ENCODE measurements at places on chromosomes 3 and 15.

- no peak for DNase-seq
These were observed 280.3 kb upstream of the THBS1 start for GRCh38 chr15:39300451-39301153.

GRCh38 chr3:143247073-143247472 lies 127.5 kb downstream of the CHST2 start:
- no peak for DNase-seq

- no peak for DNase-seq
These were observed 524.2 kb downstream of the NLGN1 start for GRCh38 chr3:173921732-173922131.

- DNase-seq: no peak
These were observed 150.3 kb downstream of the PDE8A start for GRCh38 chr15:85131915-85132314.

- DNase-seq: no peak
These were observed 100.1 kb downstream of the IGF2BP2 start for GRCh38 chr3:185724761-185725160.

DNA sequence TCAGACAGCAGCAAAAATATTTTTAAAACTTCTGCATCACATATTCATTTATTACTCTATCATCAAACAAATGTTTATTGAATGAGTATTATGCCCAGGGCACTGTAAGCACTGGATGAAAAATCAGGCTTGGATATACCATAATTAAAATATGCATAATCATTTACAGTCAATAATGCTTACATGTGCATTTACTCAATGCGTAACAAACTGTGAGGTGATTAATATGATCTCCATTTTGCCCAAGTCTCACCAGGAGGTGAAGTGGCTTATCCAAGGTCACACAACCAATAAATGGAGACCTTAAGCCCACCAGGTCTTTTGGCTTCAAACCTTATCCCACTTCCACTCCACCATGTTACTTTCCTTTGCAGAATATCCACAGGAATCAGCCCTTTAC lies 117.3 kb upstream of the SLC24A5 start:
- DNase-seq: no peak

DNA sequence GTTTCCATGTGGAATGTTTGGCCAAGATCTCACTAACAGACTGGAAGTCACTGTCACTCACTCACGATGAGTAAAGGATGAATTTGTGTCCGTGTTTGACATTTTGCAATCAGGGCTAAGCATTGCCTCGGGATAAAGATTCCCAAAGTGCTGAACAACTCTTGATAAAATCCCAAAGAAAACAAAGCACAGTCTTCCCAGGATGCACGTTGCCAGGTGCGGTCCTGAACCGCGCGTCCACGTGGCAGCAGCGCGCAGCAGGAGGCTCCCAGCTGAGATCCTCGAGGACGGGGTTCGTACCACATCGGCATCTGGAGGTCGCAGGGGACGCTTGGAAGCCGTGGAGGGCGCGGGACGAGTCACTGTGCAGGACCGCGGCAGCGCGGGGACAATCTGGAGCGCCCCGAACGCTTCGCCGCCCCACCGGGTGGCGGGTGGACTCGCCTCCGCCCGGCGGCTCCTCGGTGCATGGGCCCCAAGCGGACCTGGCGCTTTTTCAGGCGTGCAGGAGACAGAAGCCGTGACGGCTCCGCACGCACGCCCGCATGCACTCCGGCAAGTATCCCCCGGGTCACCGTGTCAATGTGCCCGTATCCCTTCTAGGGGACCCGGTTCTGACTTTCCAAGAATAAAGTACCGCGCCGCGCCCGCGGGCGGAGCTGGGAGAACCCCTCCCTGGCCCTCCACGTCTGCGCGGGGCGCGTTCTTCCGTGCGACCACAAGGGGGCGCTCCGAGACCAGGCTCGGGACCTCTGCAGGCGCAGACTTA lies 17.7 kb downstream of the CPN2 start:
- DNase-seq: peak; percentile 85

DNA sequence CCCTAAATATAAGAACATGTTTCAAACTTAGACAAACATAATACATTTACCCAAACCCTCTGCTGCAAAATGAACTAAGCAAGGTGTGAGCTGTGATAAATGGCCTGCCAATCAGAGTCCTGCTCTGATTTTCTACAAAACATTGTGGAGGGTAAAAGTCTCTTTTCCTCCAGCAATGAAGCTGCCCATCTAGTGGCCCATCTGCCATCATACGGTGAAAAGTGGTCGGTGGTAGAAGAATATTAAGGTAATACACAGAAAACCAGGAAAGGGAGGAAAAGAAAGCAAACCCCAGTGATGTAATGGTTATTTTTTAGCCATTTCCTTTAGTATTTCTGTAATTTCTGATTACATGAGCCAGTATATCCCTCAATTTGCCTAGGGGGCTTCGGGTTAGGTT lies 838.1 kb downstream of the TBL1XR1 start:
- DNase-seq: no peak

DNA sequence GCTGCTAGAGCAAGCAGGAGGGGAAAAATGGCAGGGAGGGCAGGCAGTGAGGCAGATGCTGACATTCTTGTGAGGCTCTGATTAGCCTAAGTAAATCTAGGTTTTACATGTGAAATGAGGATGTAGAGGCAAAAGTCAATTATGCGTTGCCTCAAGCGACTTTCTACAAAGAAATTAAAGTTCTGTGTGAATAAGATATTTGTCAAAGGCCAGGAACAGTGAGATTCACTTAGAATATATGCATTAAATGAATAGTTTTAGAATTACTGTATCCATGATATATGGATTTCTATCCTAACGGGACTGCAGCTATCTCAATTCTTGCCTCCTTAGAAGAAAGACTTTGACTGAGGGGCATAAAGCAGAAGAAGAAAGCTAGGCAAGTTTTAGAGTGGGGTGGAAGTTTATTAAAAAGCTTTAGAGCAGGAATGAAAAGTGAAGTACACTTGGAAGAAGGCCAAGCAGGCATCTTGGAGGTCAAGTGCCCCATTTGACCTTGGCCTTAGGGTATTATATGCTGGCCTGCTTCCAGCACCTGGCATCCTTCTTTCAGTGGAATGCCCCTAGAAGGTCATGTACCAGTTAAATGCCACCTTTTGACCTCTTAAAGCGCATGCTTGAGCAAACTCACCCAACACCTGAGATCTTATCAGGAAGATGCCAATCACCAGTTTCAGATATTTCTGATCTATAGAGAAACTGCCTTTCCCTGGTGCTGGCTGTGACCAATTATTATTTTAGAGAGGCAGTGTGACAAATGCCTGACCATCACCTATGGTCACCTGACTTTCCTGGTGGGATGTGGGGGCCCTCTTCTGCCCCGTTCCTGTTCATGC lies 38.2 kb downstream of the OSTN start:
- no peak for DNase-seq

GRCh38 chr3:44886561-44886960 lies 12.2 kb downstream of the TGM4 start:
- no peak for DNase-seq

- DNase-seq: no peak
These were observed 104.1 kb downstream of the STT3B start for GRCh38 chr3:31636694-31637442.

- no peak for DNase-seq
These were observed 761 bp upstream of the GRIP2 start for GRCh38 chr3:14540821-14541385.

- DNase-seq: no peak
These were observed 174.7 kb downstream of the IGF1R start for GRCh38 chr15:98823012-98823458.

DNA sequence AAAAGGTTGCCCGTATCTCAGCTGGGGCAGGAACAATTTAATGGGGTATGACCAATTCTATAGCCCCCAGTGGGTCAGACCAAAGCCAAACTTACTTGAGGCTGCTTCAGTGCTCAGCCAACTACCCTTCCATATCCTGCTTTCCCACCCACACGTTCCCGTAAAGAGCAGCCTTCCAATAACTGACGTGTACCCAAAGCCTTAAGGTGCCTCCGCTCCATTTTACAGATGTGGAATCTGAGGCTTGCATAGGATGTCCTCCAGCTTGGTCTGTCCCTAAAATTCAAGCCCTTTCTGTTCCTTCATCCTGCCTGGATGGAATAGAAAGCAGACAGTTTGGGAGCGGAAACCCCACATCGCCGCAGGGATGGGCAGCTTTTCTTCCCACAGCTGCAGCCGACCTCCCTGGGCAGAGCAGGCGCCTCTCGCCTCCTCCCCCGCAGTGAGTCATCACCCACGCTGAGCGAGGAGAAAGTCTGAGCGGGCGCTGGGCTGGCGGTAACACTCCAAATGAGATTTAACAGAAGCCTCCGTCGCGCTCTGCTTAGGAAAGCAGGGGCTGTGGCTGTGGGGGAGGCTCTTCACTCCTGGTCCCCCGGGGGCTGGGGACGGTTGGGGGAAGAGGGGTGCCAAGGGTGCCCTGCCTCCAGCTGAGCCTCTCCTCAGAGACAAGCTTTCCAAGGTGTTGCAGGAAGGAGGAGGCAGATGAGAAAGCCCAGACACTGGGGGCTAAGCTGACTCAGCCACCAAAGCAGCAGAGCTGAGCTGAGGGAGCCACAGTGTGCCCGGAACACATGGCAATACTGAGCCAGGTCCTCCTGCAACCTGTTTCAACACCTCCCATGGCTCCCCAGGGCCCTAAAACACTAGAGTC lies 57.8 kb upstream of the HRH1 start:
- peak; percentile 34 for DNase-seq

DNA sequence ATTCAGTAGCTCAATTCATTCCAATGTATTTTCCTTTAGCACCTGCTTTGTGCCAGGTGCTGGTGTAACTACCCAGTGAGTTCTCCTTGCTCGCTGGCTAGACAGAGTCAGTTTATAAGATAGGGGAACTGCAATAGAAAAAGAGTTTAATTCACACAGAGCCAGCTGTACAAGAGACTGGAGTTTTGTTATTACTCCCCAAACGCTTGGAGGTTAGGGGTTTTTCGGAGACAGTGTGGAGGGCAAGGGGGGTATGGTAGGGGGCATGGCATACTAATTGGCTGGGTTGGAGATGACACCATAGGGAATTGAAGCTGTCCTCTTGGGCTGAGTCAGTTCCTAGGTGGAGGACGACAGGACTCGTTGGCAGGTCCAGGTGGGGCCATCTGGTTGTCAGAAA lies 5.4 kb upstream of the CFAP91 start:
- DNase-seq: no peak

- no peak for DNase-seq
These were observed 184.0 kb downstream of the IGSF11 start for GRCh38 chr3:118850687-118851086.

DNA sequence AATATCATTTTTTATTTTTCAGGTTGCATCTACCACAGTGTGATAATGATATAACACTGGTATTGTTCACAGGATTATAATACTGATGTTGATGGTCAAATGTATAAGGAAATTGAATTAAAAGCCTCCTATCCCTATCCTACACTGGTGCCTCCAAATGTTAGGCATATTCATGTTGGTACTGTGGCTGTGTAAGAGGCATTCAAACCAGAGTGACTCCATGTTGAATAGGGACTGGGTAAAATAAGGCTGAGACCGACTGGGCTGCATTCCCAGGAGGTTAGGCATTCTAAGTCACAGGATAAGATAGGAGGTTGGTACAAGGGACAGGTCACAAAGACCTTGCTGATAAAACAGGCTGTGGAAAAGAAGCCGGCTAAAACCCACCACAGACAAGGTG lies 68.9 kb upstream of the RNU6-1 start:
- DNase-seq: no peak

DNA sequence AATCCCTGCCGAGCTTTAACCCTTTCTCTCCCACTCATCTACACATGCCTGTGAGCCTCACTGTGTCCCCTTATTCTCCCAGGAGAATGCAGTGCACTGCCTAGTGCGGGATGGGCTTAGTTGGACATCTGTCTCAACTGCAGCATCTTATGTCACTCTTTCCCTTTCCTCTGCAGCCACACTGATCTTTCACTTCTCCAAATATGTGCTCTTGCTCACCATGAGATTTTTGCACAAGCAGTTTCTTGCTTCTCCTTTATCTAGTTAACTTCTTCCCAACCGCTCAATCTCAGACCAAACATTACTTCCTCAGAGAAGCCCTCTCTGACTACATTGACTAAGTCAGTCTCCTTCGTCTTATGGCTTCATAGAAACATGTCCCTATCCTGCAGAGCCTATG lies 292.3 kb downstream of the KBTBD8 start:
- DNase-seq: no peak

GRCh38 chr3:11198070-11198469 lies 43.8 kb downstream of the HRH1 start:
- no peak for DNase-seq

DNA sequence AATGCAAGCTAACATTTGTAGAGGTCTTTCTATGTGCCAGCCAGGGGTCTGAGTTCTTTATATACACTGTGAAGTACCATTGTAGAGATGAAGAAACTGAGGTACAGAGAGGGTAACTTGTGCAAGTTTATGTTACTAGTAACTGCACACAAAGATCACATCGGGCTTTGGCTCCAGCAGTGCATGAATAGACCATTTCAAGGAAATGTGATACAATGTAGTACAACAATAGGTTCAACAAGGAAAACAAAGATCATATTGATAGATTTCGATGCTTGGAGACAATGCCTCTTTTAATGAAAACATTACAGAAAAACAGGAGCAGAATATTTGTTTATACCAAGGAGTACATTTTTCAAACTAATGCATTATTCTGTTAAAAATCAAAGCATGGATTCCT lies 115.3 kb downstream of the POLR2M start:
- DNase-seq: no peak

GRCh38 chr3:186283096-186283495 lies 78.9 kb downstream of the DGKG start:
- DNase-seq: no peak

DNA sequence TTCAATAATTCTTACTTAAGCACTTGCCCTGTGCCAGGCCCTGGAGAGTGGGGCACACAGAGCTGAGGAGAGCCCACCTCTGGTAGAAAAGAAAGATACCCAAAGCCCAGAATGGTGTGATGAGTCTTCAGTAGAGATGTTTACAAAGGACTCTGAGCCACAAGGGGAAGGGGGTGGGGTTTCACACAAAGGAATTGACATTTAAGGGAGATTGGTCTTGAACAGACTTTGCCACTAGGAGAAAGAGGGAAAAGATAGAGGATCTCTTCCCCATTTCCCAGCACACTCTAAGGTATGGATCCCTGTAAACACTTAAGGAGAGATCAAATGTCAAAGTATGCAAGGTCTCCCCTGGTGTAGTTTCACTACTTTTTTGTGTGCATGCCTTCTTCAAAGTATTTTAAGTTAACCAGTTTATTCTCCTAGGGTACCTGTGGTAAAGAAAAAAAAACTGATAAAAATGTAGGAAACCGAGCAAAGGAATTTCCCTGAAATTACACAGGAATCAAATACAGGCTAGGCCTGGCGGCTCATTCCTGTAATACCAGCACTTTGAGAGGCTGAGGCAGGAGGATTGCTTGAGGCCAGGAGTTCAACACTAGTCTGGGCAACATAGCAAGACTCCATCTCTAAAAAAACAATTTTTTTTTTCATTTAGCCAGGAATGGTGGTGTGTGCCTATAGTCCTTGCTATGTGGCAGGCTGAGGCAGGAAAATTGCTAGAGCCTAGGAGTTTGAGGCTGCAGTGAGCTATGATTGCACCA lies 117.6 kb upstream of the SKOR1 start:
- DNase-seq: no peak

DNA sequence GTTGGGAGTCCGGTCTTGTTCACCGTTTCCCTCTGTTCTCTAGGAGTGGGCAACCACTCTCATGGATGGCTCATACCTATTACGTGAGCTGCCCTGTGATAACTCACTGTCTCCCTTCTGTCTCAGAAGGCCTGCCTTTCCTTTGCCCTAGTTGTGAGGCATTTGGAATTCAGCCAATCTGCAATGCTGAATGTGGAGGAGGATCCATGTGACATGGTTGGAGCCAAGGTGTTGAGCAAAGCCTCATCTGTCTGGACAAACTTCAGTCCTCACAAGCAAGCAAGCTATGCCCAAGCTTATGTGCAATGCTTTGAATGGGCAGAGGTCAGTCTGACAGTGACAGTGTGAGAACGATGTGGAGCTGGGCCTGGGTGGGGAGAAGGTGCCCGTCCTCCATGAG lies 37.8 kb upstream of the ATP10A start:
- no peak for DNase-seq
